AG08395 (cell line): ENCODE measurements at places on chromosomes 11 and 22.
A peak's percentile ranks its signal among the peaks of the same experiment; 100 is the strongest.

DNA sequence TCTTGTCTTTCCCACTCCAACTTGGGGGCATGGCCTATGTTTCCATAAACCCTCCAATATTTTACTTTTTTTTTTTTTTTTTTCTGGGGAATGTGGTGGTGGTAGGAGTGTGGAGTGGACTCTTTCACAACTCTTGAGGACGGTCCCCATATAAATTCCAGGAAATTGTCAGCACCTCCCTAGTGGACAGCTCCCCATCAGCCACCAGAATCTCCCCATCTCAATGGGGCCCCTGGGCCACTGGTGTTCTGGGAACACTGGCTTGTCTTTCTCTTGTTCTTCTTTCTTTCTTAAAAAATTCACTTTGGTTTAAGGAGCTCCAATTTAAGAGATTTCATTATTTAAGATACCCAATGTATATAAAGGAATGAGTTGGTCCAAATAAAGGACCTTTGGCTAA, 74.1 kb downstream of the ADM start:
- peak; percentile 56 for DNase-seq

GRCh38 chr22:25880524-25880923, 138.5 kb downstream of the MYO18B start:
- DNase-seq = no peak

GRCh38 chr11:79333355-79333754, 107.5 kb downstream of the TENM4 start:
- no peak for DNase-seq

- no peak for DNase-seq
Observed at GRCh38 chr11:13303668-13304649, 26.4 kb downstream of the BMAL1 start.

GRCh38 chr11:17646451-17647145, 72.8 kb upstream of the MYOD1 start:
- DNase-seq = no peak

DNA sequence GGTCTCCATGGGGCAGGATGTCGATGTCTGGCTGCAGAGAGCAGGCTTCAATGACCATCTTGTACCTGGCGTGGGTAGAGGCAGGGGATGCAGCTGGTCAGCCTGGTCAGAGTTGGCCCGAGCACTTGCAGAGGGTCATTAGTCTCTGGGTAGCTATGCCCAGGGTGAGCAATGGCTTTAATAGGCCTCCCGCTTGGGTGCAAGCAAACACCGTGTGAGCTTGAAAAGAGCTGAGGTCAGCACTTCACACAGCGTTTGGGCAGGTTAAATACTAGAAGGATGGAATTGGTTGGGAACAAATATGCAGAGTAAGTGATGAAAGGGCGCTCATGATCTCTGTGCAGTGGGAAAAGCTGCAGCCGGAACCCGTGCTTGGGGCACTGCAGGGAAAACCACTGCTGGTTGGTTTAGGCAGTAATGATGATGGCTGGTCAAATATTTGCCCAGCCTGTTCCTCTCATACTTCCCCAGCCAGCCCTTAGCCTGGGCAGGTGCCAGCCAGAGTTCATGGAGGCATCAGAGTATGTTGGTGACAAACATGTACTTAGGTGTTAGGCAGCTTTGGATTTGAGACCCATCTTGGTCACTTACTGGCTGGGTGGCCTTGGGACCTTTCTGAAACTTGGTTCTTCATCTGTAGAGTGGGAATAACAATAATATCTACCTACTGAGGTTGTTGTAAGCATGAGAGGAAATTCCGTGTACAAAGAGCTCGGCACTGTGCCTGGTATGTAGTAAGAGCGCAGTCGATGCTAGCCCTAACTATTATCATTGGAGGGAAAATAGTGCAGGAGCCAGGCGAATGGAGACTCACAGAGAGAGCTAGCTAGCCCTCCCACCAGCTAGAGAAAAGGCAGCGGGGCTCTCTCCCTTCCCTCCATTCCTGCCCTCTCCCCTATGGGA, 25.2 kb upstream of the KCNJ11 start:
- no peak for DNase-seq

DNA sequence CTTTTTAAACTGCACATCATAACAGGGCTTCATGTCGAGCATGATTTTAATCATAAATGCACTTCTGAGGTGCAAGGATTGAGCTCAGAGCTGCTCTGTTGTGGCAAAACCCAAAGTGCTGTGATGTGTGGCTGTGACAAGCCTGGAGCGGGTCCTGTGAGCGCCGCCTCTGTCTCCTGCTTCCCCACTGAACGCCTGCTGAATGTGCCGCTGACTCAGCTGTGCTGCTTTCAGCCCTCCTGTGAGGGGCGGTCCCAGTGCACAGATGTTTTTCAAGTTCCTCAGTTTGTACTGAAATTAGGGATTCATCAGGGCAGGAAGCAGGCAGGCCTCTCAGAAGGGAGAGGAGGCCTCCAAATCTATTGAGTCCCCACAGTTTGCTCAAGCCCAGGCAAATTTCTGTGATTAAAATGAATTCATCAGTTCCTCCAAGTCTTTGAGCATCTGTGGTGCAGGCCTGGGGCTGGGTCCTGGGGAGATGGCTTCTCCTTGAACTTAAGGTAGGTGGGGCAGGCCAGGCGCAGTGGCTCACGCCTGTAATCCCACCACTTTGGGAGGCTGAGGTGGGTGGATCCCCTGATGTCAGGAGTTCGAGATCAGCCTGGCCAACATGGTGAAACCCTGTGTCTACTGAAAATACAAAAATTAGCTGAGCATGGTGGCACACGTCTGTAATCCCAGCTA, 3.0 kb upstream of the GTSE1 start:
- DNase-seq = peak; percentile 93

DNA sequence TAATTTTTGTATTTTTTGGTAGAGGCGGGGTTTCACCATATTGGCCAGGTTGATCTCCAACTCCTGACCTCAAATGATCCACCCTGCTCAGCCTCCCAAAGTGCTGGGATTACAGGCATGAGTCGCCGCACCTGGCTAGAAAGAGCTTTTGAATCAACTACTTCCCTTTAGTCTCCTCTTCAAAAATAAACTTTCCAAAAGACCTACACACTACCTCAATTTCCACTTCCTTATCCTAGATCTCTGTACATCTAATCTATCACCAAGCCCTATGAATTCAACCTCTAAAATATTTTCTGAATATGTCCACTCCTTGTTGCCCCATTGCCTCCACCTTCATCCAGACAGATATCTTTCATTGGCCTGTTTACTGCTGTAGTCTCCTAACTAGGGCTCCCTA, 13.1 kb upstream of the DDX6 start:
- no peak for DNase-seq

DNA sequence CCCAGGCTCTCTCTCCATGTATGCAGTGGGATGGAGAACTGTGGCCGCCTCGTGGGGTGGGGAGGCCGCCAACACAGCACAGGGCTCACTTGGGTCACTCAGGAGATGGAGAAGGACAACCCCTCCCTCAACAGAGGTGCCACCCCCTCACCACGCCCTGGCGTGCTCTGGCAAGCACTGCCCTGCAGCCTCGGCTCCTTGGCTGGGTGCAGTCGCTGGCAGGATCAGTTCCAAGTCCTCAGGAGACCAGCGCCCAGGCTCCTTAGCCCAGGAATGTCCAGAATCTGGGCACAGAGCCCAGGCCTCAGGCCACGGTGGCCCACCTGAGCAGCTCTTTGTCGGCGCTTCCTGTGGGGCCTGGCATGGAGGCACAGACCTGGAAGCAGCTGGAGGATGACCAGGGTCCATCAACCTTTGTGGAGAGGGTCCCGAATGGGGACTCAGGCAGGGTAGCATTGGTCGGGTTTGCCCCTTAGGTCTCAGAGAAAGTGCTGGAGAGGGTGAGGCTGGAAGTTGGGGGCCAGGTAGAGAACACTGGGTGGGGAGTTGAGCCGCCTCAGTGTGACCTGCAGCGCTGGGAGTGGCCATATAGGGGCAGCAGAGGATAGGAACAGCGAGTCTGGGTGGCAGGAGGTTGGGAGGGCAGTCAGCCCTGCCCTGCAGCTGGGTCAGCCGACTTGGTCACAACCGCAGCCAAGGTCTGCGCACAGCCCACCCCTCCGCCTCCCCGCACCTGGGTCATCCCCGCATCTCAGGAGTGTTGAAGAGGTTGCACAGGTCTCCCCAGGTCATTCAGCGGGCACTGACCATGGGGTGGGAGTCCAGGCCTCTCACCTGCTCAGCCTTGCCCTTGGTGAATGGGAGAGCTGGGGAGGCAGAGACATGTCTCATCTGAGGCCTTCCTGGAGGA, 8.2 kb downstream of the SUSD2 start:
- DNase-seq = peak; percentile 92

DNA sequence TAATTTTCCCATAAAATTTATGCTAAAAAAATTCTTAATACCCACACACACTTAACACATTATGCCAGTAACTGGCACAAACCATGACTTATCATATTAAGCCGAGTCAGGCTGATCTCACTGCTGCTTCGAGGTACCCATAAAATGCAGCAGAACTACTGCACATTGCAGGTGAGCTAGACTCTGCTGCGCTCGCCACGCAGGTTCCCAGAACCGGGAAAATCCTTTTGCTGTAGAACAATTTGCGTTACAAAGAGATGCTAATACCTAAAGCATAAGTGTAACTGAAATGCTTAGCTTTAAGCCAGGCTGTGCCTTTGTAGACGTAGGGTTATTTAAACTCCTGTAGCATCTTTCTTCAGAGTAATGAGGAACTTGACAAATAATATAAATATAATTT, 200.3 kb downstream of the MSANTD4 start:
- DNase-seq = no peak

DNA sequence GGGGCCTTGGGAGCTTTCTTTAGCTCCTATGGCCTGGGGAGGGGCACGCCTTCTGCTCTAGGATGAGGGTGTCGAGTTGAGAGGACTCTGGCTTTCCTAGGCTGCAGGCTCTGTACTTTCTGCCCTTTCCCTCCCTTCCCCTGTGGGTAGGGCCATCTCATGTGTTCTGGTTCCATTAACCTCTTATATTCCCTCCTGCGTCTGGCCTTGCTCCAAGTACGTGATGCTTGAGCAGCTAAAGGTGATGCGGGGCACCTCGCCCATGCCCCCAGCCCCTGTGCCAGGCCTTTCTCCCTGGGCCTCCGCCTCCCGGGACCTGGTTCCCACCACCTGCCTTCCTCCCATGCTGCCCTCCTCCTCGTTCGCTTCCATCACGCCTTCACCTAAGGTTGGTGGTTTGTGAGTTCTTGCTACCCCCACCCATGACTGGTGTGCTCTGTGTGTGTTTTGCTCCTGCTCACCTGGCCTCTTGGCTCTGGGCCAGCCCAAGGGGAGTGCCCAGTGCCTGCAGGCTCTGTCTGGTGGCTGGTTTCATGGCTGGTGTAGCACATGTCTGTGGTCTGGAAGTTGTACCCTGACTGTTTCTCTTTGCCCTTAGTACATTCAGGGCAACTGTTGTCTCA, 34.1 kb downstream of the PHLDB1 start:
- DNase-seq = no peak

DNA sequence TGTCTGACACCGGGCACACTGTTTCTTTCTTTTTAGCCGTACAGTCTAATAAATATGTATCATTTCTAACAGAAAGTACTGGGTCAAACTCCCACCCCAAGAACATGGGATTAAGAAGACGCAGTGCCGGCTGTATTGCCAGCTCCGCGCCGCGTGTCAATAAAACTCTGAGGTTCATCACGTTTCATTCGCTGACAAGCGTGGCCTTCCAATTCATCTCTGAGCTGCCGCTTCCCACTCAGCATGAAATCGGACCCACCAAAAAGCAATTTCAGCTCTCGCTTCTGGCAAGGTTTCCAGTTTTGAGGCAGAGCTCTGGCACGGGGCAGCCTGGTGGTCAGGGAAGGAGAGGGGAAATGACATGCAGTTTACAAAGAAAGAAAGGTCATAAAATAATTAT, 819.8 kb downstream of the OPCML start:
- no peak for DNase-seq

- DNase-seq = no peak
Observed at GRCh38 chr11:124415356-124415923, 9.2 kb downstream of the OR8B4 start.

DNA sequence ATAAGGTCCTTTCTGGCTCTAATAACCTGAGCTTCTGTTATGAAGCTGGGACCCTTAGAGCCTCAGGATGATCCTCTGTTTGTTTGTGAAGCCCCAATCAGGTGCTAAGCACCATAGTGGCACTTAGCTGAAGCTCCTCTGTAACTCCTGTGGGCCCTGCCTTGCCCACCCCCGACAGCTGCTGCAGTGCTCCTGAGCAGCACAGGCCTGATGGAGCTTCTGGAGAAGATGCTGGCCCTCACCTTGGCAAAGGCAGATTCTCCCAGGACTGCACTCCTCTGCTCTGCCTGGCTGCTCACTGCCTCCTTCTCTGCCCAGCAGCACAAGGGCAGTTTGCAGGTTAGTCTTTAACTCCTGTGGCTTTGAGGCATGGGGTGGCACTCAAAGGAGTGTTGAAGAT, 19.0 kb upstream of the CCDC134 start:
- no peak for DNase-seq

GRCh38 chr11:127105593-127106541, 105.3 kb upstream of the KIRREL3 start:
- DNase-seq = peak; percentile 24

GRCh38 chr11:1792461-1792860, 28.7 kb upstream of the CTSD start:
- DNase-seq = no peak

- no peak for DNase-seq
Observed at GRCh38 chr11:120062561-120062930, 75.4 kb downstream of the TRIM29 start.

DNA sequence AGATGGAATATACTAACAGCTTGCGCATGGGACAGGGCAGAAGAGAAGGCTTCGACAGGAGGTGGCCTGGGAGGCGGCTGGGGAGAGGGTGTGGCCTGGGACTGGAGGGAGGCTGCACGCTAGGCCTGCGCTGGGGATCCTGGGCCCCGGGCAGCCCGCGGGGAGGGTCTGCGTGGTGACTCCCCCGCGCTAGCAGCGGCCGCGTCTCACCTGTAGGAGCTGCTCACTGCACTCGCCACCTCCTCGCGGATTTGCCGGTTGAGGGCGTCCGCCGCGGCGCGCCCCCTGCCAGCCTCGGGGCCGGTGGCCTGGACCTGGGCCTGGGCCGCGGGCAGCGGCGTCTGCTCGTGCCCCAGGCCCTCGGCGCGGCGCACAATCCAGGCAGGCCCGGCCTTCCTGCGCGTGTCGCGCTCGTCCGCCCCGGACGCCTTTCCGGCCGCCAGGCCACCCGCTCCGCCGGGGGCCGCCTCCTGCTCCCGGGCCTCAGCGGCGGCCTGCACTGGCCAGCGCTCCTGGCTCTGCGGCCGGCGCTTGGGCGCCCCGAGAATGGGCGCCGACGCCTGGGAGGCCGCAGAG, 1.5 kb downstream of the MAP6 start:
- peak; percentile 37 for DNase-seq
